ENCODE measurements at places on chromosomes 3 and 15.
A peak's percentile ranks its signal among the peaks of the same experiment; 100 is the strongest.

DNA sequence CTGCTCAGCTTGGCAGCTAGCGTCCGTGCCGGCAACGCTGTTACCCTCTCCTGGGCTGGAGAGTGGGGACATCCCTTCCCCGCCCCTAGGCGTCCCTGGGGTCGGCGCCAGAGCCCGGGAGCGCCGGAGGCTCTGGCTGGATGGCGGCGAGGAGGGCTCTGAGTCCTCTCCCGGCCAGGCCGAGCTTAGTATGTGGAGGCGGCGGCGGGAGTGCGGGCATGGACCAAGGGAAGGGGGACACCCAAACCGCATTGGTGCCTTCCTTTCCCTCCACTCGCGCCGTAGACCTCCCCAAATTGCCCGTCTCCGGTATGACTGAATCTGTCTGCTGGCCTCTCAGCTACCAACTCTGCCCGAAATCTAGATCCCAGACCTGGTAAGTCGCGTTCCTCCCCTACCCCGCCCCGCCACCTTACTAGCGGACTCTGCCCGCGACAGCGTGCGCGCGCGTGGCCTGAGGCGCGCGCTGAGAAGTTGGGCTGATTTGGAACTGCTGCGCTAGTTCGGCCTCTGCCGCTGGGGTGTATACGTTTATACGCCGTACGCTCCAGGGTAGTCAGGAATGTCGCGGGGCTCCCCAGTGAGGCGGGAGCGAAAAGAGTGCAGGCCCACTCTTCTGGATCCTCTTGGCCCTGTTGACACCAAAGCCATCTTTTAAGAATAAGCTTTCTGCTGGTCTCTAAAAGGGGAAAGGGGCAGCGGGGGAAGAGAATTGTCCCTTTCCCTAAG, 12.2 kb downstream of the ZIC1 start:
- no peak for DNase-seq

GRCh38 chr15:31489801-31490646, 163.4 kb downstream of the KLF13 start:
- peak; percentile 34 for DNase-seq

DNA sequence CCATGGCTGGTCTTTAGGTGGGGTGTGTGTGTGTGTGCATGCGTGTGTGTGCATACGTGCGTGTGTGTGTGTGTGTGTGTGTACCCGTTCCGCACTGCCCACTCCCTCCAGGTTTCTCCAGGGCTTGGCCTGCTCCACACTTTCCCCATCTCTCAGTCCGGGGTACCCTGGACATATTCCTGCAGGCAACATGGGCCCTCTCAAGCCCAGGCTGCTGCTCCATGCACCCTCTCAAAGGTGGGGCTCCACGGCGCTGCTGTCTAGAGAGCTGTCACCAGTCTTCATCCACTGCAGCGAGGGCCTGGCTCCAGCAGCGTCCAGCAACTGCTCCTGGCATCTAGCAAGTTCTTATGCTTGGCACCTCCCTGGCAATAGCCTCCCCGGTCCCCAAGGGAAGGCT, 86.1 kb downstream of the ATP10A start:
- DNase-seq, result no peak

GRCh38 chr3:119359476-119360326, 65.5 kb downstream of the ARHGAP31 start:
- DNase-seq, result no peak

- DNase-seq, result no peak
Measured at GRCh38 chr3:137514853-137515252, 249.3 kb upstream of the SOX14 start.

GRCh38 chr3:160446522-160447056, 3.0 kb downstream of the TRIM59 start:
- DNase-seq, result no peak

- peak; percentile 100 for DNase-seq
Measured at GRCh38 chr3:55169608-55170072, 241.8 kb upstream of the LRTM1 start.

- DNase-seq, result no peak
Measured at GRCh38 chr3:107660306-107660976, 137.7 kb downstream of the BBX start.

Data from astrocyte (in vitro differentiated cells and primary cell).